Kasumi-1 (cell line): ENCODE measurements at places on chromosomes 6 and 20.

DNA sequence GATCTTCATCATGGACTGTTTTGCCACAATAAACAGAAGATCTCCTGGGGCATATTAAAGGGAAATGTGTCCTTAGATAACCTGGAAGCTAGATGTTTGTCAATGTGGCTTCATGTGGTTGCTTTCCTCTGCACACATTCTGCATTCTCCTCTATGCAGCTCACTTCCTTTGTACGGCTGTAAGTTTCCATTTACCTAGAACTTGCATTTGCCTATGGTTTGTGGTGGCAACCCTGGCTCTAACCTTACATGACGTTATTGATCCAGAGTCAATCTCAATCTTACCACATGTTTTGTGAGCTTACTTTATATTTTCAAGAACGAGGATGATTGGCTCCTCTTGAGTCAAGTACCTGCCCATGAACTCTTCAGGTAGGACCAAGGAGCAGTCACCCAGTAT is 863.1 kb downstream of the MAFB start:
- no peak for DNase-seq

- peak; percentile 57 for DNase-seq
Measured at GRCh38 chr6:17714879-17715851, 8.4 kb upstream of the NUP153 start.

DNA sequence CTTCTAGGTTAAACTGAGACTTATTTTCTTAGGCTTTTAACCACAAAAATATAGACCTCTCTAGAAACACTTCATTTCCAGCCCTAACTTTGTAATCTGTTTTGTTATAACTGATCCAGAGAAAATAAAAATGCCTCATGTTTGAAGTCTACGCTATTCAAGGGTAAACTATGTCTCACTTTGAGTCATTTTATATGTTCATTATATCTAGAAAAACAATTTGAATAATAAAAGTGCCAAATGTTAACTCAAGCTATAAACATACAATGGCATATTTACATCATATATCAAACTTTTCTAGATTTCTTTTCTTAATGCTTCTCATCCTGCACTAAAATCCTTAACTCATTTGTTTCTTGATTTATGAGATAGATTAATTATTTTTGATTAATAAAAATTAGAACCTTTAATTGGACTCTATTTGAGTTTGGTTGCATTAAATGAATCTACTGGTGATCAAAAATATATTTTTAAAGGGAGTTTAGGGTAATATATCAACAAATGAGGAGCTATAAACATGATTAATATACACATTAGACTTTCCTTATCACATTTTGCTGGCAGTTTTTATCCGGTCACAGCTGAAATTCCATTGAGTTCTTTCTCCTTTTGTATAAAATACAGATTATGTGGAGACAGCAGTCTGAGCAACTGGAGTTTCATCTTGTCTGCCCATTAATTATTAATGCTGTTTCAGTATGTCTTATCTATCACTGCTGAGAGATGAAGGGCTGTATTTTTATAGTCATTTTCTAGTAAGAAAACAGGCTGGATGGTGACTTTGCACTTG is 246.5 kb downstream of the TBX18 start:
- DNase-seq: no peak

GRCh38 chr6:12335717-12336116 is 45.6 kb downstream of the EDN1 start:
- no peak for DNase-seq

- no peak for DNase-seq
Measured at GRCh38 chr20:8670893-8671215, 398.0 kb upstream of the PLCB4 start.

DNA sequence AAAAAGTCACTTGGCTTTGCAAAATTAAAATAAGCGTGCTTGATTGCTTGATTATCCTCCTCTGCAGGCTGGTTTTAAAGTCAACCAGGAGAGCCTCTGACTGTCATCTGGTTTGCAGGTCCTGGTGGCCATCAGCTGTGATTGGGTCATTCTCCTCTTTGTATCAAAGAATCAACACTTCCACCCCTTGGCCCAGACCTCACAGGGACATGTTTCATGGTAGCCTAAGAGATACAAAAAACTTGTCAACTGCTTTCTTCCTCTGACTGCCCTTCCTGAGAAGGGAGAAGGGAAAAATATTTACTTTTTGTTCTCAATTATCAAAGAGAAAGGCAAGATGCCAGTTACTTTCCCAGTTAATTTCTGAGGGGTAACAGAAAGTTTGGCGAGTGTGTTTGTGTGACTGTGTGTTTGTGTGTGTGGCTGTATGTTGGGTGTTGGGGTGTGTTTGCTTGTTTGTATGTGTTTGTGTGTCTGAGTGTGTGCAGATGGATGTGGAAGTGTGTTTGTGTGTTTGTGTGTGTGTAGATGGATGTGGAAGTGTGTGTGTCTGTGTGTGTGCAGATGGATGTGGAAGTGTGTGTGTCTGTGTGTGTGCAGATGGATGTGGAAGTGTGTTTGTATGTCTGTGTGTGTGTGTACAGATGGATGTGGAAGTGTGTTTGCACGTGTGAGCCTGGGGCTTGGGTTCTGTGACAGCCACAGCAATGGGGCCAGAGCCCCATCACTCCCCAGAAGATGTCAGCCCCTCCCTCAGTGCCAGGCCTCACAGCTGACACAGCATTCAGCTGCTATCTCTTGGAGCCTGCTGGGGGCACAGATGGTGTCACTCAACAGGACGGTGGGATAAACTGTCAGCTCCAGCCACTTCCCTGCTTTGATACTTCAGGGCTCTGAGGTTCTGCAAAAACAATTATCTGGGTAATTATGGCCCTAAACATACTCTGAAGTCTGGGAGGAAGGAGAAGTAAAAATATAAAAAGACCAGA is 98.6 kb upstream of the RNF24 start:
- DNase-seq: peak; percentile 6

GRCh38 chr20:4664691-4665360 is 56.9 kb upstream of the PRND start:
- DNase-seq: no peak

DNA sequence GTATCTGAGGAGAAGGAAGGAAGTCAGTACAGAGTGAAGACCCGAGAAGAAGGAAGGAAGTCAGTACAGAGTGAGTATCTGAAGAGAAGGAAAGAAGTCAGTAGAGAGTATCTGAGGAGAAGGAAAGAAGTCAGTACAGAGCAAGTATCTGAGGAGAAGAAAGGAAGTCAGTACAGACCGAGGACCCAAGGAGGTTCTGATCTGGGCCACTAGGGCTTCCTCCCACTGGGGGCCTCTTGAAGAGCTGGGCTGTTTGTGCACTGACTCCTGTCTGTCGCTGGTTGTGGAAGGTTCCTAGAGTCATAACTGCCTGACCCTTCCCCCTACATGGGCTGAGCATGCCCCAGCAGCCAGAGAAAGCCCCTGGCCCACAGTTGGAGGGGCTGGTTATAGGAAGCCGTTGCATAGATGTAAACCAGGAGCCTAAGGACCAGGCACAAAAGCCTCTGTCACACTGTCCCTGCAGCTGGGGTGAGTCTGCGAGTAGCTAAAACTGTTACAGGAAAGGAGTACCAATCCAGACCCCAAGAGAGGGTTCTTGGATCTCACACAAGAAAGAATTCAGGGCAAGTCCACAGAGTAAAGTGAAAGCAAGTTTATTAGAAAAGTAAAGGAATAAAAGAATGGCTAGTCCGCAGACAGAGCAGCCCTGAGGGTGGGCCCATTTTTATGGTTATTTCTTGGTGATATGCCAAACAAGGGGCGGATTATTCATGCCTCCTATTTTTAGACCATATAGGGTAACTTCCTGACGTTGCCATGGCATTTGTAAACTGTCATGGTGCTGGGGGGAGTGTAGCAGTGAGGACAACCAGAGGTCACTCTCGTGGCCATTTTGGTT is 395.9 kb downstream of the PREX1 start:
- DNase-seq: no peak

DNA sequence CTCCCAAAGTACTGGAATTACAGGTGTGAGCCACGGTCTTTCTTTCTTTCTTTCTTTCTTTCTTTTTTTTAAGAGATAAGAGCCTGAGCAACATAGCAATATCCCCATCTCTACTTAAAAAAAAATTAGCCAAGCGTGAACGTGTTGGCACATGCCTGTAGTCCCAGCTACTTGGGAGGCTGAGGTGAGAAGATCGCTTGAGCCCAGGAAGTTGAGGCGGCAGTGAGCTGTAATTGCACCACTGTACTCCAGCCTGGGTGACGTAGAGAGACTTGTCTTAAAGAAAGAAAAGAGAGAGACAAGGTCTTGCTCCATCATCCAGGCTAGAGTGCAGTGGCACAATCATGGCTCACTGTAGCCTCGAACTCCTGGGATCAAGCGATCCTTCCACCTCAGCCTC is 162.0 kb upstream of the MLN start:
- no peak for DNase-seq

DNA sequence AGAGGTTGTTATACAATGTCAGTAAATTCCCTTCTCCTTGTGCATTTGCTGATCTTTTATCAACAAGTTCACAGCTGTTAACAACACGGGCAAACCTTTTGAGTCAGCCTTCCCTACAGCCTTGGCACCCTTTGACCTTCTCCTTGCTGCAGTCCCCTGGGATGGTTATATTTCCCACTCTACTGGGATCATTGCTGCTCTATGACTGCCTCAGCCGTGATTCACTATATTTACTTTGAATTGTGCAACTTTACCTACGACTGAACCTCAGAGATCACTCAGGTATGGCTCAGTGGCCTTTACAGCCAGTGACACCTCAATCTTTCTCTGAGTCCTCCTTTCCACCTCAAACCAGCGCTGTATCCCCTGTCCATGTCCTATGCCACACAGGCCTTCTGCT is 1293.3 kb downstream of the EPHA7 start:
- DNase-seq: no peak

GRCh38 chr20:23166563-23166962 is 80.4 kb upstream of the CD93 start:
- no peak for DNase-seq

- no peak for DNase-seq
Measured at GRCh38 chr6:118408863-118409262, 139.2 kb upstream of the PLN start.

- no peak for DNase-seq
Measured at GRCh38 chr6:155351273-155352129, 37.2 kb upstream of the TFB1M start.

- no peak for DNase-seq
Measured at GRCh38 chr20:54680439-54680838, 205.0 kb downstream of the DOK5 start.

DNA sequence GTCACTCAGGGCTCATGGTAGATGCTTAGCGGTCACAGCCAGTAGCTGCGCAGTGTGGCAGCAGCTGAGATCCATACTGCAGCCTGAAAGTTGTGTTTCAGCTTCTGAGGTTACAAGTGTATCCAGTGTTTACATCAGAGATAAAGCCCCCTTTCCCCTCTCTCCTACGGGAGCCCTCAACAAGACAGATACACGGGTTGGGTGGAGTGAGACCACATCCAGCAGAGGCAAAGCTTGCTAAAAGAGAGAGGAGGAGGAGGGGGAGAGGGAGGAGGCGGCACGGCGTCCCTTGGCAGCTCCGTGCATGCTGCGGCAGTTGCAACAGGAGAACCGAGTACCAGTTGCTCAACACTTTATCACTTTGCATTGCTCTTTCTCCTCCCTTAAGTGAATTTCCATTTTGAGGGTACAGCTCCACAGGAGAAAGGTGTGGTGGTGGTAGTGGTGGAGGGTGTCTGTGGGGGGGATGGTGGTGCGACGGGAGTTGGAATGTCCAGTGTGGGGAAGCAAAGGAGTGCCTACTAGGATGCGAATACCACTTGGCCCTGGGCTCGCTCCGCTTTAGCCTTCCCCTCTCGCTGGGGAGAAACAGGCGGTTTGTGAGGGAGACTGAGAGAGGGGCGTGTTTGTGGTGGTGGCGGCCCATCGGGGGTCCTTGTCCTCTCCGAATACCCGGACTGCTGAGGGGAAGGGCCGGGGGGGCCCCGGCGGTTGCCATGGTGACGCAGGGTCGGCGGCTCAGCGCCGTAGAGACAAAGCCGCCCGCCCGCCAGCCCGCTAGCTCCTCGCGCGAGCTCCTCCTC is 405 bp upstream of the RNF182 start:
- no peak for DNase-seq

DNA sequence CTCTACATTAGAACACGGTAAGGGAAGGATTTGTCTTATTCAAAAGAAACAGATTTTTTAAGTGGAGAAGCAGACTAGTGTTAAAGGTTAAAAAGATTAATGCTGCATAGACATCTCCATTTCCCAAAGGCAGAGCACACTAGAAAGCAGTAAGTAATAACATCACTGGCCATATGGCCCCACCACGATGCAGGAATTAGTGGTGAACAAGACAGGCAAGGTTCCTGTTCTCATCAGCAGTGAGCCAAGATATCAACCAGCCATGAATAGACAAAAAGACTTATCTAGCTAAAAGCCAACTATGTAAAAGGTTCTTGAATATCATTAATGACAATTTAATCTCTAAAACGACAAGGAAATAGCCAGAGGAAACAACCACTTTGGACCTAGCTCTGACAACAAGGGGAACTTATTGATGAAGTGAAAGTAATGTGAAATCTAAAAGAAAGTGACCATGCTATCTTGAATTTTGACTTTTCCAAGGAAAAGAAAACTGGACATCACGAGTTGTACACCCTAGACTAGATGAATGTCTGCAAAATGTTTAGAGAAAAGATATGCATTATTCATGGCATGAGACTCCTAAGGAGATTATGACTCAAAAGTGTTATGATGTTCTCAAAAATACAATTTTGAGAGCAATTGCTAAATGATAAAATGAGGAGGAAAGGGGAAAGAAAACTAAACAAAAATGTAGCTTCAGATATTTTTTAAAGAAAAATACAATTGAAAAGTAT is 157.9 kb upstream of the STXBP5 start:
- no peak for DNase-seq

DNA sequence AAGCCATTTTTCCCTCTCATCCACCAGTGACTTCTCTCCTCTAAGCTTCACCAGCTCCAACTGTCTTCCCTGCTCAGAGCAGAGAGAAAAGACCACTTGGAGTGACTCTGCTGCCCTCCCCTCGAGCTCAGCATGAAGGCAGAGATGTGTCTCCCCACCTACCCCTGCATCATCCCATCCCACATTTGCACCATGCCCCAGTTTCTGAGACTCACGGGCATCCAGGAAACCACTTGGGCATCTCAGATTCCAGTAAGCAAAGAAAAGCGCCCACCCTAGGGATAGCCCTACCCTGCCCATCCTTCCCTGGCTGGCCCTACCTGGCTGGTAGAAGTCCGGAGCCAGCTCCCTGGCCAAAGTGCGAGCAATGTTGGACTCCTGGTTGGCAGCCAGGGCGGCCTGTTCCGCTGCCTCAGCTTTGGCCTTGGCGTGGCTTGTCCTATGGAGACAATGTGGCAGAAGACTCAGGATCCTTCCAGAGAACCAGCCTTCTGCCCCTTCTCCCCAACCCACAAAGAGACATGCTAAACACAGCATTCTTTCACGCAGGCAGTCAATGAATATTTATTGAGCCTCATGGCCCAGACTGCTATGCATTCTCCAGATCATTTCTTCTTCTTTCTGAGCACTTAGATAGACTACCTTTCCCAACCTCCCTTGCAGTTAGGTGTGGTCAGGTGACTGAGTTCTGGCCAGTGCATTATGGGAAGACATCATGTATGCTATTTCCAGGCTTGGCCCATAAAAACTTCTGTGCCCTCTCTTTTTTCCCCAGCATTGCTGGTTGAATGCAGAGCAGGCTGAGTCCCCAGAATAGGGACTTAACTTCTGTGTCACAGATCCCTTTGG is 68.6 kb downstream of the JPH2 start:
- no peak for DNase-seq
